ENCODE measurements at places on chromosomes 3 and 15. TPM values are rescaled to one million over a fixed set of nuclear protein-coding genes. Genes with fewer than 3 reads are reported as not detected.

- no peaks in the 10 kb centered on the region for H3K4me1 ChIP-seq
- no peaks in the 10 kb centered on the region for H3K27me3 ChIP-seq
- H3K27ac ChIP-seq = no peak overlapping the region
- no peak overlapping the region for H3K4me3 ChIP-seq
- no peak for DNase-seq
Observed at GRCh38 chr15:100189849-100190248, 151.9 kb downstream of the ADAMTS17 start.

- no peaks in the 10 kb centered on the region for H3K36me3 ChIP-seq
- no peak overlapping the region for H3K27ac ChIP-seq
- peak; percentile 17 for DNase-seq
- H3K27me3 ChIP-seq = peaks cover 6% of the 10 kb centered on the region
- H3K4me1 ChIP-seq = peaks cover 15% of the 10 kb centered on the region
- no peak overlapping the region for H3K4me3 ChIP-seq
Observed at GRCh38 chr3:122996038-122996580, 31.5 kb downstream of the SEMA5B start.

DNA sequence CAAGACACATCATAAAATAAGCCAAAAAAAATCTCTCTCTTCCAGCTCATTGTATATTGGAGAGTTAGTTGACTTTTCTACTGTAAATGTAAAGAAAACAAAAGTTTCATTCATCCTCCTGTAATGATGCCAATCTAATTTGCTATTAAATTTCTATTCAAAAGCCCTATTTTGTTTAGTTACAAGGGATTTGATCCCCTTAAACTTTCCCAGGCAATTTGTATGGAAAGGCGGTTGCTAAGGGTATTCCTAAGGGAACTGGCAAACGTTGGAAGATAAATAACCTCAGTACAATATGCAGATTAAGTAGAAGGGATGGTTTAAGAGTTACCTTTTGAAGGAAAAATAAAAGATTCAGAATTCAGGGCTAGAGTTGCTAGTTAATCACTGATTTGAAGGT is 352.7 kb downstream of the TIGIT start:
- no peaks in the 10 kb centered on the region for H3K27me3 ChIP-seq
- H3K4me1 ChIP-seq = peaks cover 25% of the 10 kb centered on the region
- H3K4me3 ChIP-seq = no peak overlapping the region

DNA sequence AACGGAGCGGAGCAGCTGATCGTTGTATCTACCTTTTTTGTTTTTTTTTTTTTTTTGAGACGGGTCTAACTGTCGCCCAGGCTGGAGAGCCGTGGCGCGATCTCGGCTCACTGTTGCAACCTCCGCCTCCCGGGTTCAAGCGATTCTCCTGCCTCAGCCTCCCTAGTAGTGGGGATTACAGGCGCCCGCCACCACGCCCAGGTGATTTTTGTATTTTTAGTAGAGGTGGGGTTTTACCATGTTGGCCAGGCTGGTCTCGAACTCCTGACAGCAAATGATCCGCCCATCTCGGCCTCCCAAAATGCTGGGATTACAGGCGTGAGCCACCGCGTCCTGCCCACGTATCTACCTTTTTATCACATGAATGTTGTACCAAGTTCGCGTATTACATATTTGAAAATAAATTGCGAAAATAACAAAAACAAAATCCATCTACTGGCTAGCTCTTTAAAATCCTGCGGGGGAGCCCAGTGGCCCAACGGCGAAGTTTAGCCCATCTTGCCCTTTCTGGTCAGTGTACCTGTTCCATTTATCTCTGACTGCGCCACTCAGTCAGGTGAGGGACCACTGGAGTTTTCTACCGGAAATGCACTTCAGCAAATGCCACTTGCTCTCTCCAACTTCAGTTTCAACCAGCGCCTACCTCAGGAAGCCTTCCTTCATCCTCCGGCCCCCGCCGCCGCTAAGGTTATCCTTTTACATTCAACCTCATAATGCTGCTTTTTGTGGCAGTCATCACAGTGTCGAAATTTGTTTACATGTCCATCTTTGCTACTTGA is 1.2 kb upstream of the EIF3J start:
- peak overlapping the region; percentile 82 for H3K4me3 ChIP-seq
- peaks cover 34% of the 10 kb centered on the region for H3K4me1 ChIP-seq
- no peaks in the 10 kb centered on the region for H3K36me3 ChIP-seq
- H3K27me3 ChIP-seq = no peaks in the 10 kb centered on the region
- DNase-seq = no peak

DNA sequence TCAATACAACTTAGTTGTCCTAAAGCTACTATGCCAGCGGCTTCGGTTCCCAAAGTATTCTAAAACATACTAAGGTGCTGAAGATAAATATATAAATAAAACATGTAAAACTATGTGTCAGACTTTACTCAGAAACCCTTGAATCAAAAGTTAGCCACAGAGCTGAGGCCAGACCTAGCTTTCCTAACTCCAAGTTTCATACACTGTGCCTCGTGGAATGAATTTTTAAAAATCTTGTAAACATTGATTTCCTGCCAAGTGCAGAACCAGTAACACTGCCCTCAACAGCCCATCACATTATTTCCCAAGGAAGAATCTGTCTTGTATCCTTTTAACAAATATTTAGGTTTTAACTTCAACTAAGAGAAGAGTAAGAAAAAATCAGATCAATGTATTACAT is 36.4 kb downstream of the TAMM41 start:
- peaks cover 64% of the 10 kb centered on the region for H3K36me3 ChIP-seq
- no peak for DNase-seq
- no peaks in the 10 kb centered on the region for H3K27me3 ChIP-seq
- no peak overlapping the region for H3K27ac ChIP-seq
- H3K4me3 ChIP-seq = no peak overlapping the region

MAPKBP1 gene
- 8.4 TPM for total RNA-seq

- no peaks in the 10 kb centered on the region for H3K4me1 ChIP-seq
- H3K27ac ChIP-seq = no peak overlapping the region
- no peaks in the 10 kb centered on the region for H3K36me3 ChIP-seq
- no peak overlapping the region for H3K4me3 ChIP-seq
Observed at GRCh38 chr3:97235179-97235578, 420.8 kb downstream of the EPHA6 start.

Measured in gastrocnemius medialis (tissue), 4 donors.